ENCODE measurements at places on chromosomes 5 and 9.

DNA sequence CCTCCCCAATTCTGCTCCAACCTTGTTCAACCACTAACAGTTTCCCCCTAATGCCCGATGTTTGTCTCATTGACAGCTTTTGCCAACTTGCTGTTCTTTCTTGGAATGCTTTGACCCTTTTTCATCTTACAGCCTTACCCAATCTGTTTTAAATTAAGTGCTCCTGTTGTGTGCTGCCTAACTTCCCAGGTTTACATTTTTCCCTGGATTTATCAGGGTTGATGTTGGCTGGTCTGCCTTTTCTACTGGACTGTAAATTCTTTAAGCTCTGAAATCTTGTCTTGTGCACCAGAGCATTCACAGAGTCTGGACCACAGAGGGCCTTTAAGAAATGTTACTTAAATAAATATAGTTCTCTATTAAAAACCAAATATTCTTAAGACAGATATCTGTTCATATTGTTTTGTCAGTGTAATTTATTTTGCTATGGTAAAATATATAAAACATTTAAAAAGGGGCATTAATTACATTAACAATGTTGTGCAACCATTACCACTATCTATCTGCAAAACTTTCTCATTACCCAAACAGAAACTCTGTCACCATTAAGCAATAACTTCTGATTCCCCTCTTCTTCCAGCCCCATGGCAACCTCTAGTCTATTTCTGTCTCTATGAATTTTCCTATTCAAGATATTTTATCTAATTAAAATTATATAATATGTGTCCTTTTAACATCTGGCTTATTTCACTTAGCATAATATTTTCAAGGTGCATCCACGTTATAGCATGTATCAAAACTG is 73.0 kb downstream of the OSTF1 start:
- DNase-seq, result no peak

GRCh38 chr5:44388321-44389089 is 715 bp downstream of the FGF10 start:
- DNase-seq, result no peak

GRCh38 chr9:115636596-115636995 is 517.0 kb upstream of the PAPPA start:
- no peak for DNase-seq

DNA sequence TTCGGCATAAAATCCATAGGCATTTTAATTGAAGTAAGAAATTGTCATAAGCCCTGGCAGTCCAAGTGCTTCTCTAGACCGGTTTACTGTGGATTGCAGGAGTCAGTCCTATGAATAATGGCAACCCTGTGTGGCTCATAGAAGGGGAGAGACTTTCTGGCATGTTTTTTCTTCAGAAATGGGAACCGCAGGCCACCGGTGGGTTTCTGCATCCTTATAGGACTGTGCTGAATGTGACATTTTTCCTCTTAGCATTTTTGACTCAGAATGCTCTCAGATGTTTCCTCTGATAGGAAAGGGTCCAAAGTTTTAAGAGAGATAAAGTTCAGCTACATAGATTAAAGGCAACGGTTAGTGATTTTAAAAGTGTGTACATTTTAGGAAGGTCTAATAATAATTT is 6.3 kb downstream of the DAPK1 start:
- DNase-seq, result no peak

- DNase-seq, result no peak
Measured at GRCh38 chr5:60185231-60186099, 291.9 kb upstream of the PDE4D start.

GRCh38 chr9:121201045-121201737 is 478 bp downstream of the RAB14 start:
- DNase-seq, result peak; percentile 32

- peak; percentile 67 for DNase-seq
Measured at GRCh38 chr5:83306572-83307241, 164.8 kb upstream of the VCAN start.

DNA sequence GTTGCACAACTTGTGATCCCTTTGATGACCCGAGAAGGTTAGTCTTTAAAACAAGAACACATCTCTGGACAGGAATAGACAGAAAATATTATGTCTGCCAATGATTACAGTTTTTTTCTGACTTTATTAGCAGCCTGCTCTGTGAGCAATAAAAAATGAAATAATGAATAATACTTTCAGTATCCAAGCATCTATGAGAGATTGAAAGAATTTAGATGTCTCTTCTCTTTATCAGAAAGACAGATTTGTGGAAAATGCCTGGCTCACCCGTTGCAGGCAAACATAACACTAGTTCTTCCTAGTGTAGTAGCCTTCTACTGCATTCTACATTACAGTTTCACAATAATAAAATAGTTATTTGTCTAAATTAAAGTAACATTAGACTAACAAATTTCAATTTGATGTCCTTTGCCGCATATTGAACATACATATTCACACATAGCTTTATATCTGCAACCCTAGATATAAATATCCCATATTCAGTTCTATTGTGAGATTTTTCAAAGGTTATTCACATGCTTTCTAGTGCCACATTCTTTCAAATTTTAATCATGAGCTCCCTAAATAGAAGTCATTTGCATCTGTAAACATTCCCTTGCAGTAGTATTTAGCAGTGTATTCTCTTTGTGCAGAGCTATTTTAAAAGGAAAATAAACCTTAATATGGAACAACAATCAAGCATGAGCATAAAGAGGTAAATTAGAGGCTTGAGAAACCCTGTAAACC is 267.3 kb downstream of the EFNA5 start:
- no peak for DNase-seq

- no peak for DNase-seq
Measured at GRCh38 chr5:141898448-141899049, 20.3 kb upstream of the PCDH1 start.

GRCh38 chr9:134059188-134059641 is 8.6 kb downstream of the BRD3 start:
- DNase-seq, result no peak

DNA sequence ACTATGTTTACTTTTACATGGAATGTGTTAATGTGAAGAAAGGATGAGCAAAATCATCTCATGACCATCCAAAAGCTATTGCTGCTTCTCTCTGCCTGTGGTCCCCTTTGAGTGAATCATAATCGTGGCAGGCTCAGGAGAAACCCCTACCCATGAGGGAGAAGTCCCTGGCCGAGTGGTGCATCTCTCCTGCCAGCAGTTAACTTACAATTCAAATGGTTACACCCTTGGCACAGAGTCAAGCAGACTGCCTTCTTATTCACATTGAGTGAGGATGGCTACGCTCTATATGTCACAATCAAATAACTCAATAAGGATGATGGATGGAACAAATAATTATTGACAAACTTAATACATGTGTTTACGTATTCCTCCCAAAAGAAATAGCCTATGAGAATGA is 179.1 kb downstream of the FGF1 start:
- DNase-seq, result no peak

GRCh38 chr9:85702726-85703289 is 38.9 kb downstream of the AGTPBP1 start:
- DNase-seq, result no peak

DNA sequence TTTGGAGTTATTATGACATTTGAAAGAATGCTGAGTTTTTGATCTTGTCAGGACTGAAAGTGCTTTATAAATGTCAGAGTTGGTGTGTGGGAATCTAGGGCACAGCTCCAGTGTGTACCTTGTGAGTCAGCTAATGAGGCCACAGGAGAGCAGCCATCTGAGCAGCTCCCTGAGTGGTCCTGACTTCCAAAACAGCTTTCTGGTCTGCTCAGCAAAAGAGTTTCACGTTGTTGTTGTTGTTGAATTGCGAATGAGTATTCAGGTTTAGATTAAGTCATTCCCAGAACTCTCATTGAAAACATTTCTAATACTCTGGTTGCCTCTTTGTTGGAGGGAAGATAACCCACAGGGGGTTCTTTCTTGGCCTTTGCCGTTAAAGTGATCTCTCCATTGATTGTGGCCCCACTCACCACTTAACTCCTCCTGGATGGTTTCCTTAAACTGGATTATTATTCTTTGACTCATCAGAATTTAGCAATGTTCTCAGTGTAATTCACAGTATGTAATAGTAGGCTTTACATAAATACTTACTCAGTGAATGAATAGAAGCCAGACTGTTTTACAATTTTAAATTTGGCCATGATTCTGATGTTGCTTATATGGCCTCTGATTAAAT is 125.1 kb upstream of the SGCD start:
- DNase-seq, result no peak

Data from CD4-positive, alpha-beta T cell treated with Interferon gamma for 1 hour (primary cell).